Fibroblast of skin of scalp (primary cell): ENCODE measurements at places on chromosomes 4 and X.
A peak's percentile ranks its signal among the peaks of the same experiment; 100 is the strongest.

- DNase-seq, result no peak
These were observed 99.7 kb downstream of the MMRN1 start for GRCh38 chr4:89994176-89994873.

GRCh38 chr4:139913995-139914598 lies 239.9 kb downstream of the MAML3 start:
- peak; percentile 84 for DNase-seq

GRCh38 chr4:137861682-137862081 lies 329.4 kb upstream of the PCDH18 start:
- DNase-seq, result peak; percentile 32

GRCh38 chr4:84498203-84498934 lies 723 bp downstream of the NKX6-1 start:
- DNase-seq, result peak; percentile 46

DNA sequence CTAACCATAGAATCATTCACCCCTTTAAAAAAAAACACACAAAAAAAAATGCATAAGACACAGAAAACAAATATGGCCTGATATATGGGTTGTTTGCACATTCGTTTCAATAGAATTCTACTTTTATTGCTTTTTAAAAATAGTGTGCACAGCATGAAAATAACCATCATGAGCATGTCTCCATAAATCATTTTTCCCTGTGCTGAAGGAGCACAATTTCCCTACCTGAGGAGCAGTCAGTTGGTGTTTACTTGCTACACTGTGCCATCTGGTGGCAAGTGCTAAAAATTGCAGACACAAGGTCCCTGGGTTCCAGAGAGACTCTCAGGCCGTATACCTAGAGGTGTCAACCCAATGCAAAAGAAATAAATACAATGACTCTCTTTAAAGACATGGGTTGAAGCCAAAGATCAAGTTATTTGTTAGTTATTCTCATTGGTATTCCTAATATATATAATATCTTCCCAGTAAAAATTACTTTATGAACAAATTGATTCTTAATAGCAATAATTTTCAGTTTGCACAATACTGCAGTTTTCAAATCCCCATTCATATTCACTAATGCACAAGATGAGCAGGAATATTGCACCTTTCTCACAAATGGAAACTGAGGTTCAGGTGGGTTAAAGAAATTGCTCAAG lies 551.4 kb downstream of the IQCM start:
- peak; percentile 62 for DNase-seq

GRCh38 chr4:112857461-112857860 lies 192.0 kb upstream of the ANK2 start:
- peak; percentile 93 for DNase-seq

- no peak for DNase-seq
These were observed 32.5 kb downstream of the ETDB start for GRCh38 chrX:135087867-135088266.

GRCh38 chrX:152989292-152989658 lies 4.6 kb downstream of the PNMA5 start:
- DNase-seq, result peak; percentile 19

- DNase-seq, result no peak
These were observed 66.1 kb downstream of the PRSS12 start for GRCh38 chr4:118286685-118287084.

DNA sequence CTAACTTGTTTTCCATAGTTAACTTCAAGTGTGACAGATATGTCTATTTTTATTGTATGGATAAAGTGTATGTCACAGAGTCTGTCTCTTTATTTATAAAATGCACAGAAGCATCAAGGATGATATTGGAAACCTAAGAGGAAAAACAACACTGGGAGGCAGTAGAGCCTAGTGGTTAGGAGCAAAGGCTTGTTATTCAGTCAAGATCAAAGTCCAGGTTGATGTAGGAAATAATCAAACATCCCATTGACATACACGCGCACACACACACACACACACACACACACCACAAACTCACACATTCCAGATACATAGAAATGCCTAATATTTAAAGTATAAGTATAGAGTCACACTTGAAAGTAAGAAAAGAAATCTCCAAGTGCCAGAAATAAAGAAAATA lies 206.8 kb downstream of the CHRDL1 start:
- no peak for DNase-seq
